MCF 10A (cell line): ENCODE measurements at places on chromosomes 7 and 10. TPM values are rescaled to one million over a fixed set of nuclear protein-coding genes. Genes with fewer than 3 reads are reported as not detected.

DNA sequence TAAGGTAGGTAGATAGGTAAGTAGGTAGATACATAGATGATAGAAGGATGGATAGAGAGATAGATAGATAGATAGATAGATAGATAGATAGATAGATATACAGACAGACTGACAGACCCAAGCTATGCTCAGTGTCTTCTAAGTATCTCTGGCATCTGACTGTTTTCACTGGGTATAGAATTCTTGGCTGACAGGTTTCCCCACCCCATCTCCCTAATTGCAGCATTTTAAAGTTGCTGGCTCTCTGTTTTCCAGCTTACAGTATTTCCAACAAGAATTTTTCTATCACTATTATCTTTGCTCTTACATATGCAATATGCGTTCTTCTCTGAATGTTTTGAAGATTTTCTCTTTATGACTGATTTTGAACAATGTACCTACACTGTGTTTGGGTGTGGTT, 328.7 kb downstream of the TCERG1L start:
- no peak overlapping the region for H3K27ac ChIP-seq
- no peak for DNase-seq
- no peaks in the 10 kb centered on the region for H3K27me3 ChIP-seq

GRCh38 chr7:28481091-28481926, 69.0 kb downstream of the CREB5 start:
- no peak for DNase-seq
- H3K4me1 ChIP-seq = no peaks in the 10 kb centered on the region
- H3K36me3 ChIP-seq = no peaks in the 10 kb centered on the region
- H3K27ac ChIP-seq = no peak overlapping the region

The MIOS gene
- 43.5 and 65.4 TPM in 2 replicates for total RNA-seq

- no peaks in the 10 kb centered on the region for H3K4me1 ChIP-seq
- no peaks in the 10 kb centered on the region for H3K27me3 ChIP-seq
- no peak overlapping the region for H3K27ac ChIP-seq
- peaks cover 6% of the 10 kb centered on the region for H3K36me3 ChIP-seq
Observed at GRCh38 chr10:123559066-123559822, 106.9 kb upstream of the GPR26 start.

The VIPR2 gene
- not detected in 2 replicates for total RNA-seq

- H3K4me3 ChIP-seq = no peak overlapping the region
- peaks cover 10% of the 10 kb centered on the region for H3K4me1 ChIP-seq
- no peaks in the 10 kb centered on the region for H3K36me3 ChIP-seq
- no peak overlapping the region for H3K27ac ChIP-seq
Observed at GRCh38 chr7:16315280-16315679, 106.1 kb downstream of the CRPPA start.

DNA sequence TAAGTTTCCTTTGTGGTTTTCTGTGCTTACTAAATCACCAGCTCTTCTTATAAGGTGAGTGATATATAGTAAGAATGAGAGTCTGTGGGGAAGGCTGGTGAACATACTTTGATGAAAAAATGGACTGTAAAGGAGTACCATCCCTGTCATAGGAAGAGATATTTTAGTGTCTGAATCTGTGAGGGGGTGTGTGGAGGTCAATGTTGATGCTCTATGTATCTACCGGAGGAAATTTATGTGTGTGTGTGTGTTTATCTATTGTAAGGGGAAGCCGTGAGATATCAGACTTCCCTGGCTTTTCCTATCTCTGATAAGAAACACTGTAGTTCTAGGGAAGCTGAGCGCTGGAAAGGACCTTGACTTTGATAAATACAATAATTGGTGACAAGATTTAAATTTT, 179.0 kb downstream of the PCDH15 start:
- H3K4me1 ChIP-seq = no peaks in the 10 kb centered on the region
- peaks cover 37% of the 10 kb centered on the region for H3K27me3 ChIP-seq
- H3K36me3 ChIP-seq = no peaks in the 10 kb centered on the region
- no peak for DNase-seq
- H3K27ac ChIP-seq = no peak overlapping the region

The AKR1C2 gene
- total RNA-seq = 19.7 and 21.1 TPM in 2 replicates

DNA sequence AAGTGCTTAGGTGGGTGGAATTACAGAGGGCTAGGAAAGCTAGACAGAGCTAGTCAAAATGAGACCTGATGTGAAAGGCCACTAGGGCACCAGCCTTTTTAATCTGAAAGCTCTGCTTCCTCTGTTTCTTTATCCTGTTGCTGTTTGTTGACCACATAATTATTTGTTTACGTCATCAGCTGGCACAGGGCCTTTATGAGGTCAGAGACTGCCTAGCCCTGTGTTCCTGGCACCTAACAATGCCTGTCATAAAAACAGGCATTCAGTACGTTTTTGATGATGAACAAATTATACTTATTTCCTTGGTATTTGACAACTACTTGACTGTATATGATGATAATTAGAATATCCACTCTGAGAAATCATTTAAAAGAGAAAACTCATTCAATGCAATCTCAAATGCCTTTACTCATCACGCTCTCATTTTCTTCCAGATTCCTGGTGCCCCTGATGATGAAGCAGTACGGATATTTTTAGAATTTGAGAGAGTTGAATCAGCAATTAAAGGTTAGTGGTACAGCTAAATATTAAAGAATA, 26.0 kb downstream of the RBM17 start:
- peaks cover 9% of the 10 kb centered on the region for H3K4me1 ChIP-seq
- H3K4me3 ChIP-seq = no peak overlapping the region

- DNase-seq = no peak
- H3K4me3 ChIP-seq = no peak overlapping the region
- H3K4me1 ChIP-seq = peaks cover 5% of the 10 kb centered on the region
- peaks cover 52% of the 10 kb centered on the region for H3K36me3 ChIP-seq
- no peak overlapping the region for H3K27ac ChIP-seq
Observed at GRCh38 chr7:44645254-44645653, 38.8 kb downstream of the OGDH start.

The CPED1 gene
- total RNA-seq = not detected in 2 replicates

DNA sequence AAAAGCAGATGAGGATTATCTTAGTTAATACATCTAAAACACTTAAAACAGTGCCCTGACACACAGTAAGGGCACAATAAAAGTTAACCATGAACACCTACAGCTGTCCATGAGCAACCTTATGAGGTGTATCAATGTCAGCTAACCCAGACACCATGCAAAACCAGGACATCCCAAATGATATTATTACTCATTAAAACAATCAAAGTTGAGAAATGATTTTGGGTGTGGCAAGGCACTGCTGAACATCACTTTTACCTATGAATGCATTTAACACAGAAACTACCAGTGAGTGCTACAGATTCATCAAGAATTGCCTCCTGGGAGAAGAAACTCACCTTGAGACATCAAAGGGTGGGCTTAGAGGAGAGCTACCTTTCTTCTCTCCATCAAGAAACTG, 18.3 kb downstream of the IRF5 start:
- no peak overlapping the region for H3K4me3 ChIP-seq
- peaks cover 72% of the 10 kb centered on the region for H3K36me3 ChIP-seq
- no peak overlapping the region for H3K27ac ChIP-seq
- no peaks in the 10 kb centered on the region for H3K27me3 ChIP-seq

The OR2A12 gene
- total RNA-seq = not detected in 2 replicates

GRCh38 chr7:104160375-104160774, 47.4 kb downstream of the ORC5 start:
- DNase-seq = peak; percentile 7
- H3K27ac ChIP-seq = no peak overlapping the region
- no peaks in the 10 kb centered on the region for H3K27me3 ChIP-seq
- H3K4me1 ChIP-seq = no peaks in the 10 kb centered on the region

DNA sequence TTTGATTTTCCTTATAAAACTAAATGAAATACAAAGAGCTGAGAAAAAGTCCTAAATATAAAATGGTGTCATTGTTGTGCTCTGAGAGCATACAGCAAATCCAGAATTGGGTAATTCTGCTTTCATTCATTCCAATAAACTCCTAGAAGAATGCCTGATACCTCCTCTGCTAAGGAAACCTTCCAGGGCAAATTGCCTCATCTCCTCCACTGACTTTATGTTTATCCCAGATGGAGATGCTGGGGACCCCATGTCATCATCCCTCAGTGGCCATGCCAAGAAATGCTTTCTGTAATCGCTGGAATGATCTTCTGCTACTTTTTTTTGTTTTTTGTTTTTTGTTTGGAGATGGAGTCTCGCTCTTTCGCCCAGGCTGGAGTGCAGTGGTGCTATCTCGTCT, 119.3 kb upstream of the PRKCQ start:
- no peak for DNase-seq
- no peaks in the 10 kb centered on the region for H3K4me1 ChIP-seq
- H3K27ac ChIP-seq = no peak overlapping the region
- no peak overlapping the region for H3K4me3 ChIP-seq
- no peaks in the 10 kb centered on the region for H3K27me3 ChIP-seq

- H3K27ac ChIP-seq = no peak overlapping the region
- no peak for DNase-seq
- peaks cover 41% of the 10 kb centered on the region for H3K27me3 ChIP-seq
- no peaks in the 10 kb centered on the region for H3K36me3 ChIP-seq
- H3K4me1 ChIP-seq = peaks cover 6% of the 10 kb centered on the region
- H3K4me3 ChIP-seq = no peak overlapping the region
Observed at GRCh38 chr10:78175444-78176015, 141.9 kb downstream of the RPS24 start.

The SPDYE9 gene
- total RNA-seq = not detected in 2 replicates

The GNAT3 gene
- total RNA-seq = not detected in 2 replicates

GRCh38 chr10:1002425-1003006, 14.3 kb downstream of the GTPBP4 start:
- no peaks in the 10 kb centered on the region for H3K4me1 ChIP-seq
- peak overlapping the region; percentile 69 for H3K27ac ChIP-seq
- H3K27me3 ChIP-seq = no peaks in the 10 kb centered on the region
- DNase-seq = no peak

GRCh38 chr7:142822714-142823113, 32.2 kb upstream of the EPHB6 start:
- no peak overlapping the region for H3K4me3 ChIP-seq
- no peaks in the 10 kb centered on the region for H3K36me3 ChIP-seq
- DNase-seq = no peak
- peaks cover 86% of the 10 kb centered on the region for H3K27me3 ChIP-seq

DNA sequence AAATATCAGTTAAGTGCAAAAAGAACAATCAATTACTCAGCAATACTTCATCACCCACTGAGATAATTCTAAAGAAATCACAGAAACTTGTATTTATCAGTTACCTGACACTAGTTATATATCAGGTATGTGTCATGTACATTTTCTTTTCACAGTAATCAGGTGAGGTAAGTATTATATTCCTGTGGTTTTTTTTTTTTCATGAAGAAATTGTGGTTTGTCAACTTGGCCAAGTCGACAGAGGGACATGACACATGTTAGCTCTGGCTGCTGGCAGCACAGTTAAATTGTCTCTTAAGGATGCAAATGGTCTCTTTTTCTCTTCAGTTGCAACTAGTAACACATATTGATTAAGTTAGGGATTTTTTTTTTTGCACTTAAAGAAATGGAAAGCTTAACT, 13.7 kb upstream of the GPR141 start:
- no peaks in the 10 kb centered on the region for H3K36me3 ChIP-seq
- H3K4me3 ChIP-seq = no peak overlapping the region
- H3K4me1 ChIP-seq = peaks cover 29% of the 10 kb centered on the region
- DNase-seq = peak; percentile 48
- H3K27ac ChIP-seq = no peak overlapping the region

DNA sequence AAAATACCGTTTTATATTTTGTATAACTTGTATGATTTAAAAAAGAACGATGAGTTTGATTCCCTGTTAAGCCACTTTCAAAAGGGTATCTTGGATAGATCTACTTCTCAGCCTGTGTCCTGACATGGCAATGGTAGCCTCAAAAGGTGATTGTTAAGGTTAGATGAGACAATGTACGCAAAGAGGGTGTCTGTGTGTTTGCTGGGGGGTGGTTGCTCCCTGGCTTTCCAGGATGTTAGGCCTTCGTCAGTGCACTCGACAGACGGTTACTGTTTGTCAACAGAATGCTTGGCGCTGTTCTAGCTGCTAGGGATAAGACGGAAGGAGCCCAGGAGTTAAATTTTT, 90.3 kb downstream of the NEURL1 start:
- no peak overlapping the region for H3K27ac ChIP-seq
- H3K36me3 ChIP-seq = no peaks in the 10 kb centered on the region
- H3K4me3 ChIP-seq = no peak overlapping the region
- H3K27me3 ChIP-seq = peaks cover 6% of the 10 kb centered on the region
- H3K4me1 ChIP-seq = no peaks in the 10 kb centered on the region
- DNase-seq = no peak

DNA sequence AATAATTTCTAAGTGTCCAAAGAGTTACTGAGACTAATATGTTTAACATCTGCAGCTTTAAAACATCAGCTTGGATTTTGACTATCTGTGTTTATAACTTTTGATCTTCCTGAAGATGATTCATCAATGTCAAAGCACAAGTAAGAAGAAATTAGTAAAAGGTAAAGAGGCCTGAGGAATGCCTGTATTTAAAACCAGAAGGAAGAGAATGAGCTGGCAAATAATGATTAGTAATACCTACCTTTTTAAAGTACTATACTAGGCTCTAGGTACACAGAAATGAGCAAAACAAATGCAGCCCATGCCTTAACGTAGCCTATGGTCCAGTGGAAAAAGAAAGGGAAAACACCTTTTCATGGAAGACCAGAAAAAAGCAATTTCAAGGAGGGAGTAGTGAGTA, 158.0 kb downstream of the KCND2 start:
- H3K27ac ChIP-seq = no peak overlapping the region
- no peaks in the 10 kb centered on the region for H3K4me1 ChIP-seq
- DNase-seq = no peak
- no peak overlapping the region for H3K4me3 ChIP-seq
- H3K36me3 ChIP-seq = no peaks in the 10 kb centered on the region
- peaks cover 37% of the 10 kb centered on the region for H3K27me3 ChIP-seq

DNA sequence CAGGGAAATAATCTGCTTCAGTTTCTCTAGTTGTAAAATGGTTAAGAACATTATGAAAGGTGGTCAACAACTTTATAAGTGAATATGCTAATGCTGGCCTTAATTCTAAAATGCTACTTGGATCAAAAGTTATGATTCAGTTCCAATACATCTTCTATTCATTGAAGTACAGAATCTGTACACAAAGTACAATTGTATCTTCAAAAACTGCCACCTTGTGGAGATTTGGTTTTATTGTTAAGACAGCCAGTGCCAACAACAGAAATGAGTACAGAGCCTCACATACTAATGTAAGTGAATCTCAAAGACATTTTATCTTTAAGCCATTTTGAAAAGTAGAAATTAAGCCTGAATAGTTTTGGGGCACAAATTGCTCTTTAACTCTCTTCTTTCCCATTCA, 194.0 kb downstream of the CFTR start:
- no peak overlapping the region for H3K27ac ChIP-seq
- DNase-seq = peak; percentile 37
- no peaks in the 10 kb centered on the region for H3K36me3 ChIP-seq
- no peaks in the 10 kb centered on the region for H3K4me1 ChIP-seq
- no peak overlapping the region for H3K4me3 ChIP-seq

DNA sequence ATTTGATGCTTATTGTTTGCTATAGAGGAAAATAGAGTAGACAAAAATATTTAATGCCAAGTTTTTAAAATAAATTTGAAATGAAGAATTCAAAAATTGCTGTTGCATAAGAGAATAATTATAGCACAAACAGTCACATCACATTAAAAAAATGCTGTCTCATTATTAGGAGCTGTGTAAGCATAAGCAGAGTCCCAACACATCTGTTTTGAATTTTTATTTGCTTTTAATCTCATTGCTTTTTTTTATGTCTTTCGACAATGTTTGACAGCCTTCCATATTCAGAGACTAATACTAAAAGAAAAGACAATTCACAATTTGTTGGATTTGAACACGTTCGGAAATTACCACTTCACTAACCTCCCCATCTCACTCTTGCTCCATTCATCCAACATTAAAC, 143.5 kb downstream of the TFPI2 start:
- H3K4me1 ChIP-seq = no peaks in the 10 kb centered on the region
- DNase-seq = no peak
- no peaks in the 10 kb centered on the region for H3K36me3 ChIP-seq
- H3K27me3 ChIP-seq = peaks cover 26% of the 10 kb centered on the region
- H3K27ac ChIP-seq = no peak overlapping the region
- no peak overlapping the region for H3K4me3 ChIP-seq

The COL17A1 gene
- 514 and 563 TPM in 2 replicates for total RNA-seq

The GSTO2 gene
- 33.8 and 40.9 TPM in 2 replicates for total RNA-seq
